ENCODE measurements at places on chromosomes 11 and 22.

- DNase-seq, result peak; percentile 85
Observed at GRCh38 chr11:119218141-119218878, 12.2 kb downstream of the CBL start.

DNA sequence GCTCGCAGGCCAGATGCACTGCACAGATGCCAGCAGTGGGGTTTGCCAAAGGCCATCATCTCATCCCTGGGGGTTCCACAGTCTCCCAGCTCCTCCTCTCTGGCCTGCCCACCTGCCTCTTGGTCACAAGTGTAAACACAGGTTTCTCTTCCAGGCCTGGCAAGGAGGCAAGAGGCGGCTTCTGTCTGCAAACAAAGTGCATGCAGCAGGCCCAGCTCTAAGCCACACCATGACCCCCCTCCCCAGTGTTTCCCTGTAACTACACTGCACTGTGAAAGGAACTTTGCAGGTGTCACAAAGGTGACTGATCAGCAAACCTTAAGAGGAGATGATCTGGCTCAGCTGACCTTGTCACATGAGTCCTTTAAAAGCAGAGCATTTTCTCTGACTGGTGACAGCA lies 26.2 kb upstream of the SHISAL1 start:
- DNase-seq, result no peak

DNA sequence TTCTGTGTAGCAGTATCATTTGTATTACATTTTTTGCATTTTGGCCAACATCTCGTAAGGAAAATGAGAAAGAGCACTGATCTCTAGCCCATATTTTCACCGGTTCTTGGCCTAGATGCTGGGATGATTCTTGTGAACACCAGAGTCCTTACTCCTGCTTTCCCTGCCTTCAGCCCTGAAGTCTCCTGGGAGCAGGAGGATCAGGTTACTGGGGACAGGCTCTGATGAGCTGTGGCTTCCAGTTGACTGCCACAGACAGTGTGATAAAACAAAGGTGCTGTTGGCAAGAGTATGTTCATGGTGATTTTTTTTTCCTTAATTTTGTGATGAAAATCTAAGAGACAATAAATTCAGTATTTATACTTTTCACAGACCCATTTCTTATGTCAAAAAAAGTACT lies 34.2 kb upstream of the ADSL start:
- DNase-seq, result peak; percentile 15

GRCh38 chr11:72885749-72886609 lies 71.8 kb downstream of the ATG16L2 start:
- DNase-seq, result no peak

DNA sequence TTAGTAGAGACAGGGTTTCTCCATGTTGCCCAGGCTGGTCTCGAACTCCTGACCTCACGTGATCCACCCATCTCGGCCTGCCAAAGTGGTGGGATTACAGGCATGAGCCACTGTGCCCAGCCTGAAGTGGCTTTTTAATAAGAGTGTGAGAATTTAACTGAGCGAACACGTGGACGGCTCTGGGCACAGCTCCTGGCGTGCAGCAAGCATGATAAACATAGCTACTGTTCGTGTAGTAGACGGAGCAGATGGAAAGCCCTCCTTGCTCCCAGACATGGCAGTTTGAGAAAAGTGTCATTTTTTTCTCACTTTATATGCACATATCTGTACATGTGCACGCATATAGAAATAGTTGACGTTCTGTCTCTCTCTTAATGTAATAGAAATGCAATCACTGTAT lies 7.0 kb downstream of the EMID1 start:
- no peak for DNase-seq

GRCh38 chr11:35250621-35251020 lies 111.7 kb downstream of the CD44 start:
- DNase-seq, result no peak

DNA sequence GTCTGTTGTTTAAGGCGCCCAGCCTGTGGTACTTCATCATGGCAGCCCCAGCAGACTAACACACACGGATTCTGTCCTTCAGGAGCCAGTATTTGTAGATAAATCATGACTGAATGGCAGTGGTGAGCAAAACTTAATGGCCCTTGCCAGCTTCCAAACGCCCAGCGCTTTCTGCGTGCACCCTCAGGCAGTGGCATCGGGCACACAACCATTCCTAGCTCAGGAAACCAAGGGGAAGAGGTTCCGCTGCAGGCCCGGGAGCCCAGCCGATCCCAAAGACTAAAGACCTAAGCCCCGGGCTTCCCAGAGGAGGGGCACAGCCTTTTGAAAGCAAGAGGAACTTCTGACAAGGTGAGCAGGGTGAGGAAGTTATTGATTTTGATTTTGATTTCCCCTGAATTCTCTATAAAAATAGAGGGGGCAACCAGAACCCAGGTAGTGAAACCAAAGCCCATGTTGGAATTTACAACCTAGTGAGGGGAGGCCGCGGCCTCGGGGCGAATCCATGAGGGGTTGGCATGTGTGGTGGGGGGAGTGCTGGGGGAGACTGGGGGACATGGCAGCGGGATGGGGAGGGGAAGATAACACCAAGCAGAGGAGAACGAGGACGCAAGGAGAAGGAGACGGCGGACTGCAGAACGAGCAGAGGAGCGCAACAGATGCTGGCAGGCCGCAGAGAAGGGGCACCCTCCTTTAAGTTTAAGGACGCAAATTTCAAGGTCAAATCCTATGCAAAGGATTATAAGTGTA lies 79.9 kb upstream of the SEPTIN5 start:
- DNase-seq, result no peak

DNA sequence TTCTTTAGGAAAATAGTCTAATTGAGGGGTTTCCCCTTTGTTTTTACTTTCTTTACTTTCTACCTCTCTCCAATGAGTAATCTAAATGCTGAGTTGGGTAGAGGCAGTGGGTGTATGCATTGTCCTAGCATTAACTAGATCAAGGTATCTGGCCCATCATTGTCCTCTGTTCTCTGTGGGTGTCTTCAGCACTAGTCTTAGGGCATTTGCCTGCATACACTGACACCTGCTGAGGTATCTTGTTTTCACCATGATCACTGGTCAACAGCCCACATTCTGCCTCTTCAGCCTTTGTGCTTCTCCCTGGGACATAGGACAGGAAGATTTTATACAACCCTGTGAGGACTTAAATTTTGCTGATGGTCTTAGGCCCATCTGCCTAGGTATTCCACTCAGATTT lies 371.1 kb downstream of the RAB38 start:
- no peak for DNase-seq

DNA sequence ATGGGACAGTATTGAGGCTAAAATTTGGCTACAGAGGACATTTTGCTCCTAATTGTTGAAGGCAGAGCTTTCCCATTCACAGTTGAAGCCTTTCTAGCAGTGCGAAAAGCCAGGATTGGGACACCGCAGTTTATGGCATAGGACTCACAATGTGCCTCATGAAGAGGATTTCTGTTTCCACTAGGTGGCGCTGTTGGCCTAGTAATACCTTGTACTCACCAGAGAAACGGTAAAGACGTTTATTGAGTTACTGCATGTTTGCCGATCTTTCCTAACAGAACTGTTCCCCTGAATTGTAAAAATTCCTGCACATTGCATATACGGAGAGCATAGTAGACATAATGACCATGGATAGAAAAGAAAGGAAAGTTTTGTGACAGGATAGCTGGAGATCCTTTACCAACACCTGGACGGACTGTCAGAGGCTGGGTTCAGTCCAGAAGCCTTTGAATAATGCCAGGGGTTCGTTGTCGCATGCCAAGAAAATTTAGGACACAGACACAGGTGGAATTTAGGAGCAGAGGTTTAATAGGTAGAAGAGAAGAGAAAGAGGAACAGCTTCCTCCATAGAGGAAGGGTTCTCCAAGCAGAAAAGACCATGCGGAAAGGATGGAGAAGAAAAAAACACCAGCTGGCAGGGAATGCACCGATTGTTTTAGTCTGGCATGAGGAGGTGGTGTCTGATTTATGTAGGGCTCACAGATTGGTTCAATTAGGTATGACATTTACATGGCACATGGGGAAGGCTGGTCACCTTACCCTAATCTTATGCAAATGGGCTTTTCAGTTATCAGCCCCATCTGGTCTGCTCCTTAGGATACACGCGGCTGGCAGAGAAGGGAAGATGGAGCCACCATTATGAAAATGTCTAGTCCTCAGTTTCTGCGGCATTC lies 10.8 kb upstream of the OR51D1 start:
- peak; percentile 54 for DNase-seq

- DNase-seq, result peak; percentile 12
Observed at GRCh38 chr11:118109231-118109630, 22.5 kb upstream of the SMIM35 start.

GRCh38 chr11:2870460-2870859 lies 15.1 kb downstream of the CDKN1C start:
- no peak for DNase-seq

- DNase-seq, result no peak
Observed at GRCh38 chr11:84390441-84391078, 1104.4 kb upstream of the CCDC90B start.

DNA sequence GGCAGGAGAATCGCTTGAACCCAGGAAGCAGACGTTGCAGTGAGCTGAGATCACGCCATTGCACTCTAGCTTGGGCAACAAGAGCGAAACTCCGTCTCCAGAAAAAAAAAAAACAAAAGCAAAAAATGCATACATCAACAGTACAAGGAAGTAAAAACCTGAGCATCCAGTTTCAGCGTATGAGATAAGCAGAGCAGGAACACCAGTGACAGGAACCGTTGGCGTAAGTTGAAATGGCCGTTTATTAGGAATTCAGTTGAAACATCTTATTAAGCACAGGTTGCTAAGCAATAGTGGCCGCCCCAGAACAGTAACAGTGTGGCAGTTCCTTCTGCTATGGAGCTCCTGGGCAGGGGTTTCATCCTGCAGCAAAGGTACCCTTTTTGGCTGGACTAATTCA lies 4.0 kb upstream of the L3MBTL2 start:
- DNase-seq, result no peak

DNA sequence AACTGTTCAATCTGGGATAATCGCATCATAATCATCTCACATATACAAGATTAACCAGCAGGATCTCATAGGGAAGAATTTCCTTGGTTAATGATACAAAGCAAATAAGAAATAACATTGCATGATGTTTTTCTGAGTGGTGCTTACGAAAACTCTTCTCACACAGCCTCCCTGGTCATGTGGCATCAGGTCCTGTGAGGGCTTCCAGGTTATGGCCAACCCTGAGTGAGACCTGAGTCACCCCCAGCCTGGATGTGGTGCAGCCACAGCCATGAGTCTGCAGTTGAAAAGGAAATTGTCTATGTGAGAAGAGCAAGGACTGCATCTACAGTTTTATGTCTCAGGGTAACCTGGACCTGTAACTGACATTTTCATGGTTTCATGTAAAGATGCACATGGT lies 90.5 kb upstream of the XKR3 start:
- no peak for DNase-seq

DNA sequence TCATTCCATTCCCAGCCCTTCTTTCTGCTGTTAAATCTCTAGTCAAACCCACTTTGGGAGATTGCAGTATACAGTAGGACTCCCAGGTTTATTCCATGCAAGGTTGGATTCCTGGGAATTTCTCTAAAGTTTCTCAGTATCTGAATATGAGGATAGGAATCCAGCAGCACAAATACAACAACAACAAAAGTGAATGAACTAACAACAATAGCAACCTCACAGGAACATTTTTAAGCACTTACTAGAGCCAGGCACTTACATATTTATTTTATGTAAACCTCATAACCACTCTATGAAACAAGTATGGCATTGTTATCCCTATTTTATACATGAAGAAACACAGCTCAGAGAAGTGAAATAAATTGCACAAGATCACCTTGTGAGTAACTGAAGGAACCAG lies 1.9 kb downstream of the MMP7 start:
- DNase-seq, result no peak

- no peak for DNase-seq
Observed at GRCh38 chr11:30583476-30584280, 2.5 kb downstream of the MPPED2 start.

GRCh38 chr11:115377882-115378296 lies 126.3 kb downstream of the CADM1 start:
- no peak for DNase-seq

DNA sequence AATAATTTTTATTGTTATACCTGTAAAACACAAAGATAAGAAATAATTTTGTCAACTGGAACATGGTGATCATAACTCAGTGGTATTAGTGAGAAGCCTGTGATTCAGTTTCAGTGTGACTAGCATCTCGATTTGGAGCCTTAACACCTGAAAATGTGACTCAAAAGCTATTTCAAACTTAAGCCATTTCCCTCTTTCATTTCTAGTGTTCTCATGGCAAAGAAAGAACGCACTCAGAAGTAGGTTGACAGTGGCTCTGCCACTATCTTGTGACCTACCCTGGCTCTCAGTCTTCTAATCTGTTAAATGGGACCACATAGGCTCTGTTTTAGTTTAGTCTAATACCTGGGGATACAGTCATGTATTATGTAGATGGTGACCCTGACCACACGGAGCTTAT lies 62.7 kb downstream of the ISX start:
- no peak for DNase-seq

- DNase-seq, result no peak
Observed at GRCh38 chr11:64366751-64367150, 7.8 kb downstream of the RPS6KA4 start.

- DNase-seq, result peak; percentile 73
Observed at GRCh38 chr11:73439002-73439843, 63.0 kb downstream of the RELT start.

- DNase-seq, result peak; percentile 37
Observed at GRCh38 chr11:121596195-121597155, 143.7 kb upstream of the SORL1-AS1 start.

DNA sequence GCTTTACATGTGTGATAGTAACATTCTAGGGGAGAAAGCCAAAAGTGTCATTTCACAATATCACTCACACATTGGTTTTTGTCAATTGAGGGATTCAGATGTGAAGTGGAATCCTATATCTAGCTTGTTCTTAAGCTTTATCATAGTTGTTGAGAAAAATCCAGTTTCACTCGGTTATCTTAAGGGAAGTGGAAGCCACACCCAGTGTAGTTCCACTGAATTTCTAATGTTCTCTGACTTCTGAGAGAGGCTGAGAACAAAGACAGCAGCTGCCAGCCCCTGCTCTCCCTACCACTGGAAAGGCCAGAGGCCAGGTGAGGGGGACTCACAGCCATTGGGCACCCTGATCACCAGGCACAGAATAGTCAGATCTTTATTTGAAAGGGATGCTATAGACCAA lies 53.7 kb downstream of the THAP12 start:
- no peak for DNase-seq

DNA sequence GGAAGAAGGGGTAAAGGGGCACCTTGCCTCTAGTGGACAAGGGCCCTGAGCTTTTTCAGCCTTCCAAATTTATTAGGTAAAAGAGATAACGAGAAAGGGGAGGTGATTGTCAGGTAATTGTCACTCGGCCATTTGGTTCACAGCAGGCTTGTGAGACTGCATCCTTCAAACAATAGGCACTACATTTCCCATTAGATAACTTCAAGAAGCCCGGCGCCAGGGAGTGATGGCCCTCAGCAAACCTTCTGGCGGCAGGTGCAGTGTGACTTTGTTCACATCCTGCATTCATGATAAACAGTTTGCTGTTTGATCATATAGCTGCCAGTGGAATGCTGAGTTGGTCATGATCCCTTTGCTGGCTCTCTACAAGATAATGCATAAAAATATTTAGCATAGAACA lies 185.1 kb downstream of the CWF19L2 start:
- DNase-seq, result no peak

DNA sequence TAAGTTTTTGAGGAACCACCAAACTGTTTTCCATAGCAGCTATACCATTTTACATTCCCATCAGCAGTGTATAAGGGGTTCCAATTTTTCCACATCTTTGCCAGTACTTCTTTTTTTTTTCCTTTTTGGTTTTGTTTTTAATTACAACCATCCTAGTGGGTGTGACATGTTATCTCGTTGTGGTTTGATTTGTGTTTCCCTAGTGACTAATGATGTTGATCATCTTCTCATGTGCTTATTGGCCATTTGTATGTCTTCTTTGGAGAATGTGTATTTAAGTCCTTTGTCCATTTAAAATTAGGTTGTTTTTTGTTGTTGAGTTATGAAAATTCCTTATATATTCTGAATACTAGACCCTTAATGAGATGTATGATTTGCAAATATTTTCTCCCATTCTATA lies 59.3 kb downstream of the STIM1 start:
- no peak for DNase-seq
